Sigmoid colon (tissue), 7 donors: ENCODE measurements at places on chromosomes 13 and 19. TPM values are rescaled to one million over a fixed set of nuclear protein-coding genes. Genes with fewer than 3 reads are reported as not detected.

DNA sequence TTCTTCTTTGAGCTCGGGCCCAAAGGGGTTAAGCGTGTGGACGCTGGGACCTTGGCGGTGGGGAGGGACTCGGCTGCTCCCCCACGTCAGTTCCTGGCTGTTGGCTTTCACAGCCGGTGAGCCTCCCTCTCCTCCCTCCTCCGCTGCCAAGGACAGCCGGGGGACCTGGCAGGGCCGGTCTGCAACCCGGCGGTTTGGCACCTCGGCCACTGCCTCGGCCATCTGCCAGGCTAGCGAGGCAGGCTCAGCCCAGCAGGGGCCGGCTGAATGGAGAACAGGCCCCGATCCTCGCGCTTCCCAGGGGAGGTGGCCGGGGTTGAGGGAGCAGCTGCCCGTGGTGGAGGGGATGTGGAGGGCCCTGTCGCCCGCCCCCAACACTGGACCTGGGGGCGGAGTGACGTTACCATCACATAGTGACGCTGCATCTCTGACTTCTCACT is 5.0 kb downstream of the TLE5 start:
- DNase-seq: peak; percentile 97

- DNase-seq: no peak
These were observed 22.1 kb downstream of the CAPN12 start for GRCh38 chr19:38721979-38722773.

DNA sequence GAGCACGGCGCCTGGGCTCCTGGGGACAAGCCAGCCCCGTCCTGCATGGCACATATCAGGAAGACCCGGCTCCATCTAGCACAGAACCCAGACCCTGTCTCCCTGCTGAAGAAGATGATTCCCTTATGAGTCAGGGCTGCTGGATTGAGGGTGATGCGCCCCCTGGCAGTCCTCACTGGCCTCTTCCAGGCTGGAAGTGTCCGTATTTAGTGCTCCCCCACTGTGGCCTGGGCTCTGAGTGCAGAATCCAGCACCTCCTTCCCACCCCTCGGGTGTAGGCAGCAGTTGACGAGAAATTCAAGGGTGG is 14.9 kb downstream of the COMP start:
- DNase-seq: no peak

- DNase-seq: no peak
These were observed 9.0 kb upstream of the SBK3 start for GRCh38 chr19:55554302-55554701.

TEAD2 gene
- total RNA-seq: 60.6 TPM

GRCh38 chr19:51439021-51439465 is 19.2 kb downstream of the SIGLEC8 start:
- DNase-seq: no peak

DNA sequence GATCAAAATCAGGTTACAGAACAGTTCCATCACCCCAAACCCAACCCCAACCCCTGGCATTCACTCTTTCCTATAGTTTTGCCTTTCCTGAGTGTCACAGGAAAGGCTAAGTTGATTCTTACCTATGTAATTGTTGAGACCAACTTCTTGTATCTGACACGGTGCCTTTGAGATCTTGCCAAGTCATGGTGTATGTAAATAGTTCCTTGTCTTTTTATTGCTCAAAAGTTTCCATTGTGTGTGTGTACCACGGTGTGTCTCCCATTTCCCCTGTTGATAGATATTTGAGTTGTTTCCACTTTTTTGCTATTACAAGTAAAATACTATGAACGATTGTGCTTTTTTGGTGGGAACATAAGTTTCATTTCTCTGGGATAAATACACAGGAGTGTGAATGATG is 3.3 kb upstream of the IGFL2 start:
- no peak for DNase-seq

DNA sequence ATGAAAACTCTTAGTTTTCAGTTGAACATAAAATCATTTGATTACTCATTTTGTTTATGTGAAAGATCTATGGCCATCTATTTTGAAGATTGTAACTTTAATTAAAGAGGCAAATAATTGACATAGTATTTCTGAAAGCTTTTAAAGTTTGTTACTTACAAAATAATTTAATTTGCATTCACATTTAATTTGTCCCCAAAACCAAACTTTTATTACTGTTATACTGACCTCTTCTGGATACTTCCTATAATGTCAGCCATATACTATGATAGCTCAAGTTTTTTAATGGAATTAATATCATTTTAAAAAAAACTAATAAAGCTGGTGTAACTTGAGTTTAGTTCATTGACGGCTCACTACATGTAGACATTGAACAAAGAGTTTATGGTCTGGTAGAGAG is 4.9 kb upstream of the SGCG start:
- DNase-seq: no peak

GRCh38 chr19:18073197-18073596 is 13.5 kb downstream of the IL12RB1 start:
- DNase-seq: no peak

DNA sequence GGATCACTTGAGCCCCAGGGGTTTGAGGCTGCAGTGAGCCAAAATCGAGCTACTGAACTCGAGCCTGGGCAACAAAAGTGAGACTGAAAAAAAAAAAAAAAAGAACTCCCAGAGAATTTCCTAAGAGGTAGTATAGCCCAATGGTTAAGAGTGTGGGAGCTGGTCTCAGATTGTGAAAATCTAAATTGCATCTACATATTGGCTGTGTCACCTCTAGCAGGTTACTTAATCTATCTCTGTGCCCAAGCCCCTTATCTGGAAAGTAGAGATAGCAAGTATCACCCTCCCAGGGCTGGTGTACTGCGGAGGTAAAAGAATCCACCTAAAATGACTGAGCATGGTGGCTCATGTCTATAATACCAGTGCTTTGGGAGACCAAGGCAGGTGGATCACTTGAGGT is 3.7 kb upstream of the PLAUR start:
- no peak for DNase-seq

PTOV1 gene
- total RNA-seq: 63.8 TPM

- DNase-seq: no peak
These were observed 440.4 kb upstream of the PRR20A start for GRCh38 chr13:56700324-56700723.

DNA sequence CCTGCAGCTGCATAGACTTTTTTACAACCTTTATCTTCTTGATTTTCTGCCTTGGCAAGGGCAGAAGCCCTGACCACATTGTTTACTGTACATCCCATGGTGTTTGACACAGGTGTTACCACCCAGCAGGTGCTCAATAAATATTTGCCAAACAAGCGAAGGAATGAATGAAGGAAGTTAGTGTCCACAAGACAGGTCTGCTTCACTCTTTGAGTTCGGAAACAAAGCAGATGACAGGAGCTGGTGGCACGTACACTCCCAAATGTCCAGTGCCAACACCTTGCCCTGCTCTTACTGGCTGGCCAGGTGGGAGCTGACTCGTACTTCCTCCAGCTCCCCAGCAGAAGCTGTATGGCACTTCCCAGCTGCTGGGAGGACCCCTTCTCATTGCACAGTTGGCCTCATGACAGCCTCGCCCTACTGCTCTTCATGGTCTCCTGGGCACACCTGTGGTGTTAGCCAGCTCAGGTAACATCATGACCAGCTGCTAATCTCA is 22.0 kb upstream of the MUC16 start:
- DNase-seq: no peak

DNA sequence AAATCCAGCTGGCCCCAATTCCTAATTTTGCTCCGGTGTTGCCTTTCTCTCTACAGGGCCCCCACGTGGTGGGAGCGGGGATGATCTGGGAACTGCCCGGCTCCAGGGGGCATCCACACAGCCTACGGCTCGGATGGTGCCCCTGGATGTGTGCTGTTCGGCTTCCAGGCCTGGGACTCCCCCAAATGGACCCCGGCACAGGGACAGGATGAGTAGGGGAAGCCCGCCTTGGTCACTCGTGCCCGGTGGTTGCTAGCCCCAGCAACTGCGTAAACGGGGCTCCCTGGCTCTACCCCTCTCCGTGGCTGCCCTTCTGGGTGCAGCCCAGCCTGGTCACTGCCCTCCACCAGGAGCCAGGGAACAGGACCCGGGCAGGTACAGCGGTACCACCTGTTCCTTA is 111.5 kb downstream of the TEX26 start:
- no peak for DNase-seq

LGI4 gene
- 38.5 TPM for total RNA-seq

DNA sequence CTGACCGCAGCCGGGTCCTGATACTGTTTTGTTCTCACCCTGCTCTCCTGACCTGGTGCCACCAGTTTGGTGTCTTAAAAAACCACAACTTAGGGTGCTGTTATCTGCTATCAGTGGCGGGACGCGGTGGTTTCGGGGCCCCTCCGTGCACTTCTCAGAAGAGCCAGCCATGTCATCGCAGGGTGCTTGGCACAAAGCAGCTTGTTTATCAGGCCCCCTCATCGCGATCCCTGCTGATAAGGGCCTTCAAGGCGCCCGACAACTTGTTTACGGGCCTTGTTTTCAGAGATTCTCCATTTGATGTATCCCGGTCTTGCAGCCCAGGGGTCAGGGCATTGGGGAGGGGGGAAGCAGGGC is 58.1 kb upstream of the KLF2 start:
- DNase-seq: no peak

DNA sequence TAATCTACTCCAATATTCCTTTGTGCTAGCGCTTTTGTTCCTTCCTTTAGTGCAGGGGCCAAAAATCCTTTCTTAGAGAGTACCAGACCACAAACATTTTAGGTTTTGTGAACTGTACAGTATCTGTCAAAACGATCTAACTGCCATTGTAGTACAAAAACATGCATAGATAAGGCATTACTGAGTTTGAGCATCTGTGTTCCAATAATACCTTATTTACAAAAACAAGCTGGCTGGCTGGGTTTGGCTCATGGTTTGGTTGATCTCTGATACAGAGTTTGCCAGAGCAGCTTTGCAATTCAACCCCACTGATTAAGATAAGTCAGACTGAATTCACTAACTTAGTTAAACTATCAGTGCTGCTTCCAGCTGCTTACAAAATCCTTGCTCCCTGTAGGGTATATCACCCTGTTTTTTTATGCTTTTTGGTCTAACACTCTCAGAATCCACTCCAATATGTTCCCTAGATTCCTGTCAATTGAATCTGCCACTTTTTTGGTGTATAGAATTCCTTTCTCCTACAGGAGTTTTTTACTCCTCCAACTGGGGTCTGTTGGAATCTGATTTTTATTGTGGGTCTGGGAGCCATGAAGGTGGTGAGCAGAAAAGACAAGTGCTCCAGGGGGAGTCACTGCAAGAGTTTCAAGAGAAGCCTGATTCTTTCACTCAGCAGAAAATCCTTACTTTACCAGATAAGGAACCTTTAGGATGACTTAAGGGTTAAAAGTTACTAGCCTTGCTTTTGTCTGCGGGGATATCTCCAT is 1399.4 kb downstream of the EFNB2 start:
- no peak for DNase-seq

- DNase-seq: no peak
These were observed 17.1 kb downstream of the CARM1 start for GRCh38 chr19:10888421-10888866.

DNA sequence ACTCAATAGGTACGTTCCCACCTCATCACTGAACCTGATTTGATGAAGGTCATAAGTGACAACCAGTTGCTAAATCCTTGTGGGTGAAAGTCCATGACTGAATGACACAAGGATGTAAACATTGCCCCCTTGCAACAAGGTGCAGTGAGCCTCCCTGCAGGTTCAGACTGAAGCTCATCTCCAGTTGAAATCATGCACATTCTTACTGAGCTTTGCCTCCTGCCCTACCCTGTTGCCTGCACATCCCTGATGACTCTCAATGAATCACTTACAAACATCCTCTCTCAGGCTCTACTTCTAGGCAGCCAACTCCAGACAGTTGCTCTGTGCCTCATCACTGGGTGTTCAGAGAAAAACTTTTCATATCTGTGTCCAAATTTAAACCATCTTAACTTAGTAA is 42.5 kb upstream of the ARGLU1 start:
- no peak for DNase-seq

- DNase-seq: peak; percentile 70
These were observed 22.2 kb downstream of the RASA3 start for GRCh38 chr13:114110091-114110829.
